ENCODE measurements at places on chromosomes 6 and 20.

DNA sequence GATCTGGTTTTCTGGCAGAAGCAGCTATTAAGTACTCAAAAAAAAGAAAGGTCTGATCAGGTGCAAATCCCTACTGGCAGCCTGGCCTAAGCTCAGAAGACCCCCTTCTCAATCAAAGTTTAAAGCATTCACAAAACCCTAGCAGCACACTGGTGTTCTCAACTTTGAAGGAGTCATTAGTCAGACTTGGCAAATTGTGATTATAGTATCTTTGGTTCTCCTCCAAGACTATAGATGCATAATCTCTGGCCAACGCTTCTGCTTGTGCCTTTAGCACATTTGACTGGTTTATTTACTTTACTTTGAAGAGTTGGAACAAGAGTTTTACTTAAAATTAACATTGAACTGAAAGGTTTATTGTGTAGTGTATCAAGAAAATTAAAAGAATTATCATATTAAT, 248.9 kb downstream of the PTPRK start:
- DNase-seq: no peak

DNA sequence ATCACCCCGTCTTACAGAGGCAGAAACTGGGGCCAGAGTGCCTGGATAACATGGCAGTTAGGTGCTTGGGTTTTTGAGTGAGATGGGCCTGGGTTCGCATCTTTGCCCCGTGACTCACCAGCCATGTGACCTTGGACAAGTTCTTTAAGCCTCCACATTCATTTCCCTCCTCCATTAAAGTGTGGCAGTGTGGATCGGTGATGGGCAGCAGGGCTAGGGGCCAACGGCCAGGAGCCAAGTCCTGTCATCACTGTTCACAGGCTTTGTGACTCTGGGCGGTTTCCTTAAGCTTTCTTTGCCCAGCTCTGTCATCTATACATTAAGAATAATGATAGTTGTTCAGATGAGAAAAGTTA, 85.5 kb upstream of the PMEPA1 start:
- DNase-seq: no peak

- DNase-seq: peak; percentile 42
Measured at GRCh38 chr20:33915726-33916331, 77.9 kb upstream of the RALY start.

DNA sequence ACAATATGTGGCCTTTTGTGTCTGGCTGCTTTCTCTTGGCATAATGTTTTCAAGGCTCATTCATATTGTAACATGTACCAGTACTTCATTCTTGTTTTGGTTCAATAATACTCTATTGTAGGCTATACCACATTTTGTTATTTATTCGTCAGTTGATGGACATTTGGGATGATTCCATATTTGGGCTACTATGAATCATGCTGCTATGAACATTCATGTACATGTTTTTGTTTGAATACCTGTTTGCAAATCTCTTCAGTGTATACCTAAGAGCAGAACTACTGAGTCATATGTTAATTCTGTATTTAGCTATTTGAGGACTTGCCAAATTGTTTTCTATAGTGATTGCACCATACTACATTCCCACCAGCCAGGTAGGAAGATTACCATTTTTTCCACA, 259.9 kb downstream of the GMPR start:
- no peak for DNase-seq

DNA sequence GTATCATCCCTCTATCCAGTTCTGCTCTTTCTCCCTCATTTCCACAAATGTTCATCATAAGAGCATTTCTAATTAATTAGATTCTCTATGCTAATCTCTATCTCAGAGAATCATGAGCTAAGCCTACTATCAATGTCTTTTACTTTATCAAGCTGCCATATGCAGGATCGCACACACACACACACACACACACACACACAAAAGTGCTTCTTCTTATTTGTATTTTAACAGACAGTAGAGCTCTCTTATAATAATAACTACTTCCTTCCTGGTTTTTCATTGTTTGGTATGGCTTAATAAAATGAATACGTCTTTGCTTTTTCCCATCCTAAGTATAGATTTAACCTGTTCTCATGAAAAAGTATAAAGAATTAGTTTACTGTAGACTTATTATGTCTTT, 170.2 kb downstream of the HAO1 start:
- no peak for DNase-seq

GRCh38 chr6:56866917-56867522, 87.9 kb upstream of the BEND6 start:
- no peak for DNase-seq

DNA sequence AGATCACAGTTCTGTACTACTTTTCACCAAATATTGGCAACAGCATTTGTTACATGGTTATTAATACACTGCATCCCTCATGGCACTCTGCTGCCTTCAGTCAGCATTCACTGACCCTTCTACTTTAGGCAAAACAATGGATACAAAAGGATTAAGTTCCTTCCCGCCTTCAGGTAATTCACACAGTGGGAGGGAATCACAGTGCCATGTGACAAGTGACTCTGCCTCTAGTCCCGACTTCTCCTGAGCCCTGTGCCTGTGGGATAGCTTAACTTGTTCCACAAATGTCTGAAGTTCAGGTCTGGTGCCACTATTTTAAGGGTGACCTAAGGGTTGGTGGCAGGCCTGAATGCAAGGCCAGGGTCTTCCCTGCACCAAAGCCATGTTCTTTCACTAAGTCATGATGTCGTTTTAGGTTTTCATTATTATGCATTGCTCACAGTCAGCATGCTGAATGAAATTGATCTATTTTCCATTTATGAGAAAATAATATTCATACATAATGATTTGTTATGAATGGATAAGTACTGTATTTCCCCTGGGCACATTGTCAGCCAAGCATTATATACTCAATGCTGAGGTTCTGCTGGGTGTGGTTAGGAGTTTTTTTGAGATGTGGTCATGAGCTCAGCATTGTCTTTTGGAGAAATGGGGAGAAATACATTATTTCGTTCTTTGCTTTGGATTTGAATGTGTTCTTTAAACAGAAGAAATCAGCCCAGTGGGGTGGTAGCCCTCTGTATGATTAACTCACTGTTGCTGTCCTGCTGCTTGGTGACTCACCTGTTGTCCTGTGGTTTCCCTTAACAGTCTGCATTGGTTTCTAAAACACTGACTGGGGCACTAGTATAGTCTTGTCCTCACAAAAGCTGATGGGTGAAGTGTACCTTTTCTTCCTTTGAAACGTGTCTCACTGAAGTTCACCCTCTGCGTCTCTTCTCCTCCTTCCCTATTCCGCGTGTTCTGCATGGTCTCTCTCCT, 66.4 kb downstream of the AFDN start:
- DNase-seq: no peak

DNA sequence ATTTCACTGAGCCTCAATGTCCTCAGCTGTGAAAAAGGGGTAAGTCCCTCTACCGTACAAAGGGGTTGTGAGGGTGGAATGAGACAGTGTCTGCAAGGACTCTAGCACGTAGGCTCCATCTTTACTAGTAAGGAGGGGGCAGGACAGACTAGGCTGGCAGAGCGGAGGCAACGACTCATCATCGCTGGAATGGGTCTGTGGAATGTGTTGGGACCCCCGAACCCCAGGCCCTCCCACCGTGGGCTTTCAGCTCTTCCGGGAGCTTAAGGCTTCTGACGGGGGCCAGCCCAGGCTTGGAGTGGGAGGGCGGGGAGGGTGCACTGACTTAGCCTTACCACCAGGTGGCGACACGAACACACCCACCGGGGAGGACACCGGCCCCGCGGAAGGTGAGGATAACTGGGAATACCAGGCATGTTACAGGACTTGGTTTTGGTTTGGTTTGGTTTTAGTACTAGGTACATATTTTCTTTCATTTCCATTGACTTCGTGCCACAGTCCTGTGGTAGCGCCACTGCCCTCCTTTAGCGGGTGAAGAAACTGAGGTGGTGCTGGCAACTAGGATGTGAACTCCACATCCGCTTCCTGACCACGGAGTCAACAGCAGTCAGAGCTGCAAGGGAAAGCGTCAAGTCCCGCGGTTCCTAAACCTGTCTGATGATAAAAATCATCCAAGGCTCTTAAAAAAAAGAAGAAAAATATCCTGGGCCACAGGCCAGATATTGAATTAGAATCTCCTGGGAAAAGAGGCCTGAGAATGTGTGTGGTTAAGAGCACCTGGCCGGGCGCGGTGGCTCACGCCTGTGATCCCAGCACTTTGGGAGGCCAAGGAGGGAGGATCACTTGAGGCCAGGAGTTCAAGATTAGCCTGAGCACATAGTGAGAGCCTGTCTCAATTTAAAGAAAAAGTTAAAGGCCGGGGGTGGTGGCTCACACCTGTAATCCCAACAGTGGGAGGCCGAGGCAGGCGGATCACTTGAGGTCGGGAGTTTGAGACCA, 10.3 kb upstream of the TULP1 start:
- DNase-seq: peak; percentile 73

DNA sequence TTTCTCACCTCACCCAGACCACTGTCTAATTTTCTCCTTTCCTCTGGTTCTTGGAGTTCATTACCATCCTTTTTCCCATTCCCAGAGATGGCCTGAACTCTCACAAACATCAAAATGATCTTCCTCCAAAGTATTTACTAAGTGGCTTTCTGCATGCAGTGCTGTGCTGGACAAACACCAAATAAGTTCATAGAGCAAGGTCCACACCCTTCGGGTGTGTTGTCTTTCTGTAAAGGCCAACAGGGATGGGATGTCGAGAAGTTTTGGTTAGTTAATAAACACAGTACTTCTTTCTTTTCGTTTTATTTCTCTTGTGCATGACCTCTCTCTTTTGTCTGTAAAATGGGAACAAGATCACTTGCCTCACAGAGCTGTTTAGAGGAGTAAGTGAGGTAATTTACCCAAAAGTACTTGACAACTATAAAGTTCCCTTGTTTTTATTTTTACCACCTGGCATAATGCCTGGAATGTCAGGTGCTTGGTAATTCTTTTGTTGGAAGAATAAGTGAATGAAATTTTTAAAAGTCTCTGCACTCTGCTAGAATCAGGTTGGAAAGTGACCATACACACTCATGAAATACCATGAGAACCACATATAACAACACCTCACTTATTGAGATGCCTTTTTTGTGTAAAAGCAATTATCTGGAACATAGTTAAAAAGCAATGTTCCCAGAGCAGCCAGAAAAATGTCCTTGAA, 22.8 kb upstream of the CCN6 start:
- DNase-seq: no peak

Measured in head of caudate nucleus (tissue), 42 donors.